Ascending aorta (tissue), 2 donors: ENCODE measurements at places on chromosomes 2 and 18. TPM values are rescaled to one million over a fixed set of nuclear protein-coding genes. Genes with fewer than 3 reads are reported as not detected.

The REG1B gene
- total RNA-seq, result not detected

The GYPC gene
- 94.7 TPM for total RNA-seq

The SERPINB3 gene
- total RNA-seq, result 0.21 TPM

The COLEC12 gene
- 9.5 TPM for total RNA-seq

The C2orf78 gene
- total RNA-seq, result not detected

The RAD51AP2 gene
- not detected for total RNA-seq

The TRIM54 gene
- not detected for total RNA-seq

The DLX1 gene
- total RNA-seq, result not detected

The SESTD1 gene
- total RNA-seq, result 15.4 TPM

The ZNF512 gene
- 64.8 TPM for total RNA-seq

DNA sequence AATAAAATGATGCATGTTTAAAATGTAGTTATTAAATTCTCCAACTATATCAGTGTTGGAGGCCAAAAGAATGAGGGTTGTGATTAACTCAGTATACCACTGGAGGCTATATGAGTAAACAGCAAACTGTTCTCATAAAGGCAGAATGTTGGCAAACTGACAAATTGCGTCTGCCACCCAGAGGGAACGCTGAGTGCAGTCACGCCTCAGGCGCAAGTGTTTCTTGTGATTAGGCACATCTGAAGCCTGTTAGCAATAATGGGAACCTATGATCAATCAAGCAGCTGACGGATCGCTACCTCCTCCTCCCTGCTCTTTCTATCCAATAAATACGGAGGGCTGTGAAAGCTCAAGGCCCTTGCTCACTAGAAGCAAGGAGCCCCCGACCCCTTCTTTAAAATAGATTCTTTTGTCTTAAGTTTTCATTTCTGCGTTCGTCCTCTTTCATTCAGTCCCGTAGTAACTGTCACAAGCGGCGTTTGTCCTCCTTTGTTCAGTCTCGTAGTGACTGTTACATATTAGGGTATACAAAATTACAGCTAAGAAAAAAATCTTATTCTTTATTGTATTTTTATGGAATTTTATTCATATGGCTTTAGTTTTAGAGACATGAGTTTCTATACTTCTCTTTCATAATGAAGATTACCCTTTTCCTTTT is 16.3 kb upstream of the RMND5A start:
- DNase-seq, result no peak

DNA sequence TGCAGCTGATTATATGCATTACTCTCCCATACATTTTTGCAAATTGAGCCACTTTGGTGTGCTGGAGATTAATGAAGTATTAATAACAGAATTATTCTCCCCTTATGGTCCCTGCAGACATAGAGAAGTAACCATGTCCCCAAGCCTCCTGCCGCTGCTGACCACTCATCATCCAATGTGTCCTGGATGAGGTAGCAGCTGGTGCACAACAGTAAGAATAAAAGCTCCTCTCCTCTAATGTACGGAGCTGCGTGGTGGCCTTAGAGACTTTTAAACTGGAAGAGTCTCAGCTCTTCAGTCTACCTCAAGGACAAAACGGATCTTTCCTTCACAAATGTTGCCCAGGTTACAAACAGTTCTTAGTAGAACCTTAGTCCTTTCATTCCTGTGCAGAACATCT is 37.7 kb downstream of the TPO start:
- DNase-seq, result no peak

- no peak for DNase-seq
Observed at GRCh38 chr18:74230922-74231714, 60.6 kb downstream of the CYB5A start.

- DNase-seq, result peak; percentile 52
Observed at GRCh38 chr2:240981280-240981679, 17.1 kb upstream of the SNED1 start.

GRCh38 chr18:7566567-7567473 is at the start of gene PTPRM:
PTPRM (plus strand) TSS chr18:7567316; CDS start chr18:7567819, 503 bp downstream.
- peak; percentile 64 for DNase-seq

DNA sequence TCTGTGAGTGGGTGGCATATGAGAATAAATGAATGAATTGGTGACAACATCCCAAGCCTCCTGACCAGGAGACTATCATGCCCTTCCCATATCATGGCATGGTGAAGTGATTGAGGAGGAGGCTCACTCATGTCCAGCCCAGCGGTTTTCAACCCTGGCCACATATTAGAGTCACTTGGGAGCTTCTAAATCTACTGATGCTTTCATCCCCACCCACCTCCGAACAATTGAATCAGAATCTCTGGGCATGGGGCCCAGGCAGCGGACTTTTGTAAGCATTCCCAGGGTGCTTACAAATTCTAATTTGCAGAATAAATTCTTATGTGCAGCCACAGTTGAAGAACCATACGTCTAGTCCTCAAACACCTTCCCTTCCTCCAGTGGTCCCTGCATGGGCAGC is 81.7 kb upstream of the SEC11C start:
- DNase-seq, result peak; percentile 77

DNA sequence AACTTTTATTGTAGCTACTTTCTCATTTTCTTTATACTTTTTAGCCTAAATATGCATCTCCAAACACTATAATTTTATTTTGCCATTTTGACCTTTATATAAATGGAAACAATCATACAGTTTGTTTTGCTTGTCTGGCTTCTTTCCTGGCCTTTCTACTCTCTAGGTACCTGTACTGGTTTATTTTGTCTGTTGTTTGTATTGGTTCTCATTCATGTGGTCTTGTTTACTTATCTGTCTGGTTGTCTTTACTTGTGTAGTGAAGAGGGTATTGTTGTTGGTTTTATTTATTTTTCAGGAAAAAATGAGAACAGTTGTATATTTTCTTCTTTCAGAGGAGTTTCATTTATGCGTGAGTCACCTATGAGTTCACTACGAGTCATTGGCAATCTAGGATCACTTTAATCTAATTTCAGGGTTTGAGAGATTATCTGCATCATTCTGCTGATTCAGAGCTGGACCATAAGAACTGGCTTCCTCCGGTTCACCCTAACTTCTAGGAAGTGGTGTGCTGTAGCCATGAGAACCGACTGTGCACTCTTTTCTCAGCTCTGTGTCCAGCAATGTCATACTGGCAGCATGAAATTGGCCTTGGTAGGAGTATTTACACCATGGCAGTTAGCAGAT is 33.1 kb upstream of the HDAC4 start:
- DNase-seq, result no peak

GRCh38 chr18:27057519-27058234 is 127.4 kb downstream of the CHST9 start:
- no peak for DNase-seq

DNA sequence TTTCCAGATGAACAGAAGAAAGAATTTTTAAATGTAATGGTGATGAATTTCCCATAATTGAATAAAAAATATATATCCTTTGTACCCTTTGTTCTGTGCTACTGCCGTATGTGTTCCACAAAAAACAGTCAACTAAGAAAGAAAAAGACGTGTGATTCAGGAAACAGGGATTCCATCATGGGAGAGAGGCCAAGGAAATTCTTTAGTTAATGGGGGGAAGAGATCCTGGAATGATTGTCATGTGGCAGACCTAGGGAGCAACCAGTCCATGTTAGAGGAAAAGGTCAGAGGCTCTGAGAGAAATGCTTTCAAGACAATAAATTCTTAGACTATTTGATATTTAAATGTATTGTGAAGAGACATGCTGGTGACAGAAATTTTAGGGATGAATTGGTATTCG is 76.6 kb downstream of the CPO start:
- DNase-seq, result no peak

- DNase-seq, result no peak
Observed at GRCh38 chr2:73018188-73018825, 53.2 kb downstream of the SFXN5 start.

DNA sequence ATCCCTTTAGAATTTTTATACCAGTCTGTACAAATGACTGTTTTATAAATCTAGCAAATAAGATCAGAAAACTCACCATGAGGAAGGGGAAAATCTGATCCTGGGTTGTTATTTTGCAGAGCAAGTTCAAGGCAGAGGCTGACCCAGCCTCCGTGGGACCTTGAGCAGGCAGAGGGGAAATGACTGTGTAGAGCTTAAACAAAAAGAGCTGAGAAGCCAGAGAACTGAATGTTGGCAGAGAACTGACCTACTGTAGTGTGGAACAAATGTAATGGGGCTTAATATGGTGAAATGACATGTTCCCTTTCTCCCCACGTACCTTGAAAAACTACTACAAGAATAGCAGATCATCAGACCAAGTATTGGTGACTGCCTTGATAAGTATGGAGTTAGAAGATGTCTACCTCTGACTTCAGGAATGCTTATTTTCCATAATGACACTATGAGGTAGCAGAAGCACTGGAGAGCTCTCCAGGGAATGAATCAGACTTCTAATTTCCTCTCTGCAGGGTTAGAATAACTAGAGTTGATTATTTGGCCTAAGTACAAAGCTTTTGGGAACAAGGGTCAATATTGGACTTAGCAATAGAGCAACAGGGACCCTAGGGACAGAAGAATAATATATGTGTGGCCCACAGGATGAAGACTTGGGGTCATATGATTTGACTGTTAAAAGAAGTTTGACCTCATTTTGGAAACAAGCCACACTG is 304.4 kb downstream of the CCDC178 start:
- DNase-seq, result no peak

GRCh38 chr2:108383146-108383830 is 5.5 kb downstream of the SULT1C4 start:
- no peak for DNase-seq

- no peak for DNase-seq
Observed at GRCh38 chr18:12779043-12779442, 76.2 kb downstream of the PSMG2 start.

- no peak for DNase-seq
Observed at GRCh38 chr2:113198048-113198789, 24.4 kb downstream of the PSD4 start.

DNA sequence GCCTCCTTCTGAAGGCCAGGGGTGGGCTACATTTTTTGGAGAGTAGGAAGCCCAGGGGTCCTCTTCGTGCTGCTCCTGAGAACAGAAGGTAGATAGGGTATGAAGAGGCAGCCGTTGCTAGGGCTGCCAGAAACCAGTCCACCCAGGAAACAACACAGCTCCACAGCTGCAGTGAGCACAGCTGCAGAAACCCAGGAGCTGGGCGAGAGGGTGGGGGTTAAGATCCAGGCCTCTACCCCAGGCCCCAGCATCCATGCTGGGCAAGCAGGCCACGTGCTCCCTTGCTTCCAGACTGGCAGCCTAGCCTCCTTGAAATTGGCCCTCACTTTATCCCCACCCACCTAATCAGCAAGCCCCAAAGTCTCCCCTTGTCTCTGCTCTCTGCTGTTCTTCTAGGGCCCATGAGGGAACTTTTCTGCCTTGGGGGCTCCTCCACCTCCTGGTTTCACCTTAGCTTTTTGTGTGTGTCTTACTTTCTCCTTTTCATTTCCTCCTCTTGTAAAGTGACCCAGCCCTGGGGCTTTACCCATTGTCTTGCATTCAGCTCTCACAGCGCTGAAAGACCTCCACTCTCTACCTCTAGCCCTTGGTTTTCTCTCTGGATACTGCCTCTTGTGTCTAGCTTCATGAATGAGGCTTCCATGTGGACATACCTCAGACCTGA is 30.7 kb downstream of the STON1 start:
- peak; percentile 1 for DNase-seq

DNA sequence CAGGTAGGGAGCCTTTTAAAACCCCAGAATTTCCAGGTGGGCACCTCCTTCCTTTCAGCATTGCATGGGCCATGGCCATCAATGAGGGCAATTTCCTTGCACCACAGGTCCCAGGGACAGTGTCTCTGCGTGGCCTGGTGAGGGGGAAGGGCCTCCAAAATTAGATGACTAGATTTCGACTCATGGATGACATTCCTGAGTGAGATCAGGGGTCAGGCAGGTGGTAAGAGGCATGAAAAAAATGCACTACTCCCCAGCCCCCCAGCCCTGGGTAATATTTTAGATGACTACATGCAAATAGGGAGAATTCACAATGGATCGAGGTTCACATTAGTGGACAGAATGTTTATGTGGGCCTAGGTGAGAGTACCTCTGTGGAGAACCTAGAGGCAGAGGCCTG is 19.0 kb upstream of the IGFBP5 start:
- DNase-seq, result no peak

DNA sequence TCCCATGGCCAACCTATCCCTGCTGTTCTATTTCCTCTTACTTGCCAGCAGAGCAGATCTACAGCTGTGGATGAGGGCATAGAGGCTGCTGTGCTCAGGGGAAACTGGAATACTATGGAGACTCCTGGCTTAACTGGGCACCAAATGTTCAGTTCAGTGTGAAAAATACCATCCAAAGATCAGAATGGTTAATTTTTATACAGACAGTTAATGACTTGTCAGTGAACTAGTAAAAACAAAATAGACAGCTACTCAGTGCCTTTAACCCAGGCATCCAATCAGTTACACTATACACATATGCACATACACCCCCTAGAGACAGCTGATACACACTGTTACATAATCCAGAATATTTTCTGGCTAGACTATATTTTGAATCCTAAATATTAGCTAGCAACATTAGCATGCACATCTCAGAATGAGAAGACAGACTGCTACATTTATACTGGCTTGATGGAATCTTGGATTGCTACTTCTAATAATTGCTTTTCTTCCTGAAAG is 59.1 kb upstream of the WIPF1 start:
- DNase-seq, result no peak

GRCh38 chr2:2706306-2706705 is 375.2 kb upstream of the MYT1L start:
- DNase-seq, result no peak

- no peak for DNase-seq
Observed at GRCh38 chr18:52288403-52289004, 51.5 kb upstream of the DCC start.

- no peak for DNase-seq
Observed at GRCh38 chr18:45303026-45303425, 312.2 kb upstream of the SLC14A2 start.

DNA sequence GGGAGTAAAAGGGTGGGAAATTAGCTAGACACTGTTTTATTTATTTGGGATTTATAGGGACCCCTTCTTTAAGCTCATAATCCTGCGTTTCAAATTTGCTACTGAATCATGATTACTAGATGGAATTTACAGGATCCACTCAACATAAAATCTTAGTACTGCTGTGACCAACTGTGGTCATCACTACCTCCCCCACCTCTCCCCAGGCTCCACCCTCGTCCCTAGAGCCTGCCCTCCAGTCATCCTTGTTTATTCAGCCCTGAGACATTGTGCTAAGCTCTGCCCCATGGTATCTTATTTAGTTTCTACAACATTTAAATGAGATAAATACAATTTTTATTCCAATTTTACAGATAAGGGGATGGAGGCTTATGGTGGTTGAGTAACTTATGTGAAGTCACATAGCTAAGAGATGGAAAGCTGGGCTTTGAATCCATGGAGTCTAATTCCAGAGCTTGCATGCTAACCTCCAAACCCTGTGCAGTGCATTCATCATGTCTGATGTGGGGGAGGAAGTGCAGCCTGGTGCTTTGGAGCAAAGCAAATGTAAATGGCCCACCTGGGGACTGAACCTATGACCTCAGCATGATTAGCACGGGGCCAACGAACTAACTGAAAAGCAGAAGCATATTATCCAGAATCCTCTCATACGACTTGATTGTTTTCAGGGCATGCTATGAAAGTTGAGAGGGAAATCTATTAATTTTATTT is 502.4 kb downstream of the TMEM182 start:
- DNase-seq, result no peak

- no peak for DNase-seq
Observed at GRCh38 chr2:127324635-127325034, 30.7 kb upstream of the ERCC3 start.
